NCI-H69 (cell line): ENCODE measurements at places on chromosomes 1 and 21.

- DNase-seq, result peak; percentile 84
These were observed 78.6 kb upstream of the SOD1 start for GRCh38 chr21:31580866-31581276.

GRCh38 chr1:229302740-229303139 is 31.8 kb downstream of the RAB4A start:
- DNase-seq, result no peak

- DNase-seq, result no peak
These were observed at the start of gene CD1C for GRCh38 chr1:158289811-158290210. Gene CD1C (plus strand): TSS chr1:158289923. CDS start chr1:158290065, 142 bp downstream.

GRCh38 chr1:45490121-45490625 is 790 bp downstream of the TESK2 start:
- DNase-seq, result peak; percentile 54

DNA sequence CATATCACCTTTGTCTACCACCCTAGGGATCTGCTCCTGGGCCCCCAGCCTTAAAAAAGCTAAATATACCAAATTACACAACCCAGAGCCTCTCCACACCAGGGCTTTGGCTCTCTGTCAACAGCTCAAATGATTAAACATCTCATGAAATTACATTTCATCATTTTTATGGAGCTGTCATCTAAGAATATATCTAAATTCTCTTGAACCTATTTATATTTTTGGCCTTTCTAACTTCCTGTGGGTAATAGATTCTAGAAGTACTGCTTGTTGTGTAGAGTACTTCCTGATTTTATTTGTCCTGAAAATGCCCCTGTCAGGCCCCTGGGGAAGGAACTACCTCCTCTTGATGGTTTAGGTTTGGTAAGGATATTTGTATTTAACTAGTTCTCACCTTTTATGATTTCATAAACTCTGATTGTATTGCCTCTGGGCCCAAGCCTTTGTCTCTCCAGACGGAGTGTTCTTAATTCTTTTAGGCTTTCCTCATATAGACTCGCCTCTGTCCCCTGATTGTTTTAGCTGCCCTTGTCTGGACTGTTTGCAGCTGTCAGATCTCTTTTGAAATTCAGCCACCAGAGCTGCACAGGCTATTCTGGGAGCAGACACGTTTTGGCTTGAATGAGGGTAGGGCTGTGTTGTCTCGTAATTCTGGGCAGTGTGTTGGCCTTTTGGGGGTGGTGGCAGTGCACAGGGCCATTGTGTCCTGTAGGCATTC is 16.6 kb downstream of the MYOG start:
- DNase-seq, result peak; percentile 79

- no peak for DNase-seq
These were observed 34.2 kb downstream of the AK5 start for GRCh38 chr1:77316006-77316405.
